HCT116 (cell line): ENCODE measurements at places on chromosomes 7 and 10. TPM values are rescaled to one million over a fixed set of nuclear protein-coding genes. Genes with fewer than 3 reads are reported as not detected.

The DLD gene
- 104 TPM for total RNA-seq

The GRM3 gene
- not detected for total RNA-seq

The KCND2 gene
- total RNA-seq = 0.05 TPM

The GOLGA7B gene
- total RNA-seq = 1.0 TPM

The NKX1-2 gene
- total RNA-seq = 3.4 TPM

The OR2A12 gene
- not detected for total RNA-seq

The INMT gene
- 0.32 TPM for total RNA-seq

DNA sequence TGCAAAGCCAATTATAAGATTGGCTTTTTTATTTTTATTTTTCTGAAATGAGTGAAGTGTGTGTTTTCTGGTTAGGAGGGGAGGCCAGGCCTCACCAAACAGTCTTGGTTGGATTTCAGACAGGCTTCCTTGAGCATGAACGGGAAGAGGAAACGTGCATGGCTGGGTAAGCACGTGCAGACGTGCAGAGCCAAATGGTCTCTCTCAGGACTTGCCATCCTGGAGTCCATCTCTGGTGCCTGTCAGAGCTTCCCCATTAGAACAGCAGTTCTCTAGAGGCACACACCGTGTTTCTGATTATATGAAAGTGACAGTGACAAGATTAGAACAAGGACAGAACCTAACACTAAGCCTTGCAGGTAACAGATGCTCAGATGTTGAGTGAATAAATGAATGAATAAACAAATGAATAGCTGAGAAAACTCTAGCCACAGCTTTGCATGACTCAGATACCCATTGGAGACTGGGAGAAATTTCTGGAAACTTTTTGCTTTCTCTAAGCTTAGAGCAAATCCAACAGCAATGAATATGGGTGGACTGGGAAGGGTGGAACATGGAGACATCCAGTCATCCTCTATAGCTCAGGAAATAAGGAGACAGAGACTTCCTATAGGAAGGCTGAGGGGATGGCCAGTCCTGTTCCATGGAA, 11.8 kb upstream of the CALD1 start:
- no peaks in the 10 kb centered on the region for H3K4me1 ChIP-seq
- no peaks in the 10 kb centered on the region for H3K36me3 ChIP-seq
- no peak overlapping the region for H3K27ac ChIP-seq
- no peak overlapping the region for H3K4me3 ChIP-seq

DNA sequence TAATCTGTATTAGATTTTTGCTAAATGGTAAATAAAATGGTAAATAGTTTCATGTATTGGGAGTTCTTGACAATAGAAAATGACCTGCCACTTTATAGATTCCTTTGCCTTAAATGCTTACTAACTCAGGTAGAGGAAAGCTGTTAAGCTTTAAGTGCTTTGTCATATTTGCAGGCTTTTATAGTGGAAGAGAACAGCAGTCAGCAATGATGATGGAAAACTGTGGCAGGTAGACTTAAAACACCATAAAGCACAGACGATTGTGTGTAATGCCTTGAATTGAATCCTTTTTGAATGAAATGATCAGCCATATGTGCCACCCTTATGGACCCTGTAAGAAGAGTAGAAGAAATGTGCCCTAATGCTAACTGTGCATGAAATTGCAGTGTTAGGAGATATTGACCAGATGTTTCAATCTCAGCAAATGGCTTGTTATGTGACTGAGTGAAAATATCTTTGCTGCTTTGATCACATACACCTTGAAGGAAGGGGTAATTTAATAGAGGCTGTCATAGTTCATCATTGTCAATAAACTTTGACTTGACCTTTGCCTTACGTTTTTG, 230.4 kb downstream of the ADK start:
- no peak overlapping the region for H3K4me3 ChIP-seq
- H3K27ac ChIP-seq = no peak overlapping the region
- no peaks in the 10 kb centered on the region for H3K36me3 ChIP-seq
- no peaks in the 10 kb centered on the region for H3K4me1 ChIP-seq

DNA sequence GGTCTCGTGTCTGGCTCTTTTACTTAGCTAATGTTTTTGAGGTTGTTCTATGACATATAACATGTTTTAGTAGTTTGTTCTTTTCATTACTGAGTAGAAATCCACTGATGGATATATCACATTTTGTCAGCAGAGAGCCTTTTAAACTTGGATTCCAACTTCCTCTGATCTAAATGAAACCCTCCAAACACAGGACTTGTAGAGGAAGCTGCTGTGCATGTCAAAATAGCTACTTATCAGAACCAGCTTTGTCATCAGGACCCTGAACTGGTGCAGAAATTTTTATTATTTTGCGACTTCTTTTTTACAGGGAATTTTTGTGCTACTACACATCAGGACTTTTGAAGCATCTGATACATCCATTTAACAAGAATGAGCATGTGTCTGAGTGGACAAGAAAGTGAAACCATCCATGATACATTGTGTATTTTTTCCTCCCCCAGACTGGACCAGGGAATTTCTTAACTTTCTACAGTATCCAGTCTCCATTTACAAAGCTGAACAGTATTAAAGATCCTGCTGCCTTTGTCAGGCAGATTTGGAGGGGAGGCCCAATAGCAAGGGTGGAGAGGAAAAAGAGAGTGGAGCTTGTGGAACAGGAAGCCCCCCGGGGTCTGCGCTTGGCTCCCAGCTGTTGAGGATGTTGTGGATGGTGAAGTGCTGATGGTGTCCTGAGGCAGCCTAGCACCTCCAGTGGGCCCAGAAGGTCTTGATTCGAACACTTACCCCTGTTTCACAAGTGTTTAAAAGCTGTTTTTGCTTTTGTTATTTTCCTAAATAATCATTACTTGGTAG, 29.3 kb upstream of the MTPAP start:
- no peaks in the 10 kb centered on the region for H3K27me3 ChIP-seq
- no peak overlapping the region for H3K27ac ChIP-seq
- DNase-seq = no peak
- H3K4me3 ChIP-seq = no peak overlapping the region
- no peaks in the 10 kb centered on the region for H3K36me3 ChIP-seq

DNA sequence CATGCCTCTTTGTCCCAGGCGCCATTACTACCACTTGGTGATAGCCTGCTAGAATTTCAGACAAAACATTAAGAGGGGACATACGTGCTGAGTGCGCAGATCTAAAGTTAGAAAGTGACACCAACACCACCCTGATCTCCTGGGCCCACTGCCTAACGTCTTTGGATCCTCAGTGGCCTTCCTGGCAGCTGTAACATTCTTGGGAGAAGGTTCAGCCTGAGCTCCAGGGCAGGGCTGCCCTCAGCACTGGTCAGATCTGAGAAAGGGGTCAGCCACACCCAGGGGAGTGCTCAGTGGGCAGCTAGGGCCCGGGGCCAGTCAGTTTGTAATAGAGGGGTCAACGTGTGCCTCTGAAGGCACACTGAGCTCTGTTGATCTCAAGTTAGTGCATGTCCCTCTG, 48.4 kb downstream of the ZCCHC24 start:
- H3K27me3 ChIP-seq = no peaks in the 10 kb centered on the region
- H3K27ac ChIP-seq = no peak overlapping the region
- no peak for DNase-seq

DNA sequence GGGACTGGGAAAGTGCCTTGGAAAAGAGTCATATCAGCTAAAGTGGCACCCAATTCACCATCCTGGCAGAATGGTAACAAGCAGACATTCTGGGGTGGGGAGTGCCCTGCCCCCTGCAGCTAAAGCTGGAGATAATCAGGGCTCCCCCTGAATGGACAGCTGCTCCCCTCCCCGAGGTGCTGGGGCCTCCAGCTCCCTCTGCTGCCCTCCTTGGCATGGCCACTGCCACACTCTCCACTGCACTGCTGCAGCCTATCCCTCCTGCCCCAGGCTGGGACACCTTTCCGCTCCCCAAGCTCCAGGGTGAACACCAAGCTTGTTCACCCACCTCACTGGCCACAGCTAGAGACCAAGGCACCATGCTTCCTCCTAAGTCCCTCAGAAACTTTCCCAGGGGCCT, 9.8 kb upstream of the PARD3 start:
- H3K36me3 ChIP-seq = no peaks in the 10 kb centered on the region

- no peaks in the 10 kb centered on the region for H3K36me3 ChIP-seq
- no peak overlapping the region for H3K4me3 ChIP-seq
- H3K27me3 ChIP-seq = no peaks in the 10 kb centered on the region
- H3K27ac ChIP-seq = no peak overlapping the region
- H3K4me1 ChIP-seq = peaks cover 40% of the 10 kb centered on the region
Observed at GRCh38 chr7:55531536-55531935, 40.8 kb downstream of the VOPP1 start.

- H3K27me3 ChIP-seq = no peaks in the 10 kb centered on the region
- peaks cover 9% of the 10 kb centered on the region for H3K4me1 ChIP-seq
- no peak for DNase-seq
- H3K36me3 ChIP-seq = no peaks in the 10 kb centered on the region
- H3K27ac ChIP-seq = no peak overlapping the region
Observed at GRCh38 chr7:106126170-106126938, 14.2 kb upstream of the SYPL1 start.

DNA sequence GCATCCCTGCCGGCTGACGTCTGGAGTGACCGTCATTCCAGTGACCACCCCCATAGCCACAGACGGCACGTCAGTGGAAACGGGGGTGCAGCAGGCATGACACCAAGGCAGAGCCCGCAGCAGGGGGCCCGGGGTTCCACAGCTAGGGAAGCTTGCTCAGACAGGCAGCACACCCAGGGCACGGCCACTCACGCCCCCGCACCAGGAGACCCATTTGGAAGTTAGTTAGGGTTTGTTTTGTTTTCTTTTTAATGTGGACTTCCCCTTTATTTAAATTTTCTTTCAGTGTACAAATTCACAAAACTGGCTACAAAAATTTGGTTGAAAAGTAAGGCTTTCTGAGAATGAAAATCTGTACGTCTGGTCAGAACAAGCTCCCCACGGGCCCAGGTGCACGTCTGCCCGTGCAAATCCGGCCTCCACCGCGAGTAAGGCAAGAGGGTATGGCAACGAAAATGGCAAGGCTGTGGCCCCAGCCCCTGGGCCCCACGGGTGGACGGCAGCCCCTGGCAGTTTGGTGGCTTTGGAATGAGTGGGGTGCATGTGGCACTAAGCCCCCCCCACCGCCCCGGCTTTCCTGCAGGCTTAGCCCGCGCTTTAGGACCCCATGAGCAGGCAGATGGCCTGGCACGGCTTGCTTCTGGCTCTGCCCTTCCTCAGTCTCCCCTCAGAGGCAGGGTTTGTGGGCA, 124.2 kb downstream of the FAM53B start:
- H3K4me1 ChIP-seq = no peaks in the 10 kb centered on the region
- H3K27ac ChIP-seq = no peak overlapping the region
- no peaks in the 10 kb centered on the region for H3K36me3 ChIP-seq

GRCh38 chr7:98802088-98802780, 67.6 kb downstream of the TMEM130 start:
- peak; percentile 55 for DNase-seq
- H3K27me3 ChIP-seq = no peaks in the 10 kb centered on the region
- H3K27ac ChIP-seq = no peak overlapping the region
- no peak overlapping the region for H3K4me3 ChIP-seq
- peaks cover 9% of the 10 kb centered on the region; the same call in 1 of the 2 replicates for H3K4me1 ChIP-seq
